ENCODE measurements at places on chromosomes 7 and 10. TPM values are rescaled to one million over a fixed set of nuclear protein-coding genes. Genes with fewer than 3 reads are reported as not detected.
A peak's percentile ranks its signal among the peaks of the same experiment; 100 is the strongest.

DNA sequence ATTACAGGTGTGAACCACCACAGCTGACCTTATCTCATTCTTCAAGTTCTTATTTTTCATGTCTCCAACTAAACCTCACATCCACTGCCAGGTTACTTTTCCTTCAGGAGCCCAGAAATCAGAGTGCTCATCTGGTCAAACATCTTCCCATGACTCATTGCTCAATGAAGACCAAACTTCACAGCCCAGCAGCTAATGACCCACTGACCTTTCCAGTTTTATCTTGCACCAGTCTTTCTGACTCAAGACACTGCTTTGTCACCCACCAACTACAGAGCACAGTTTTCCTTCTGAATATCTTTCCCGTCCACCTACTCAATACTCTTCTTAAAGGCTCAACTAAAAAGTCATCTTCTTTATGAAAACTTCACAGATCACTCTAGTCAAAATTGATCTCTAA lies 245.1 kb downstream of the CHCHD3 start:
- DNase-seq = no peak

CC2D2B gene
- 3.9 TPM for total RNA-seq

DNA sequence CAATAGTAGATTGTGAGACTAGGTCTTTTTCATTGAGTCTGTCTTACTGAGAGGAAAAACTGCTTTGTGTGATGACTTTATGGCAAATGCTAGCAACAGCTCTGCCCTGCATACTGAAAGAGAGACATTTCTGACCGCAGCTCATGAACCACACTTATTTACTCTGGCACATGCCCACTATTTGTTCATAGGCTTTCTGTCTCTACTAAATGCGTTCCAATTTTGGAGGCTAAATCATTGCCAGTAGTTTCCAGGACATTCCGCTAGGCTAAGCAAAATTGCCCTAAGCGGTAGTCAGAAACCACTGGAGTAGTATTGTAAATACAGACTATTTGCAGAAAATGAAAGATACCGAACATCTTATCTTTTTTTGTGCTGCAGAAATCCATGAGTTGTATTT lies 55.6 kb upstream of the DLX6 start:
- DNase-seq = peak; percentile 64

DNA sequence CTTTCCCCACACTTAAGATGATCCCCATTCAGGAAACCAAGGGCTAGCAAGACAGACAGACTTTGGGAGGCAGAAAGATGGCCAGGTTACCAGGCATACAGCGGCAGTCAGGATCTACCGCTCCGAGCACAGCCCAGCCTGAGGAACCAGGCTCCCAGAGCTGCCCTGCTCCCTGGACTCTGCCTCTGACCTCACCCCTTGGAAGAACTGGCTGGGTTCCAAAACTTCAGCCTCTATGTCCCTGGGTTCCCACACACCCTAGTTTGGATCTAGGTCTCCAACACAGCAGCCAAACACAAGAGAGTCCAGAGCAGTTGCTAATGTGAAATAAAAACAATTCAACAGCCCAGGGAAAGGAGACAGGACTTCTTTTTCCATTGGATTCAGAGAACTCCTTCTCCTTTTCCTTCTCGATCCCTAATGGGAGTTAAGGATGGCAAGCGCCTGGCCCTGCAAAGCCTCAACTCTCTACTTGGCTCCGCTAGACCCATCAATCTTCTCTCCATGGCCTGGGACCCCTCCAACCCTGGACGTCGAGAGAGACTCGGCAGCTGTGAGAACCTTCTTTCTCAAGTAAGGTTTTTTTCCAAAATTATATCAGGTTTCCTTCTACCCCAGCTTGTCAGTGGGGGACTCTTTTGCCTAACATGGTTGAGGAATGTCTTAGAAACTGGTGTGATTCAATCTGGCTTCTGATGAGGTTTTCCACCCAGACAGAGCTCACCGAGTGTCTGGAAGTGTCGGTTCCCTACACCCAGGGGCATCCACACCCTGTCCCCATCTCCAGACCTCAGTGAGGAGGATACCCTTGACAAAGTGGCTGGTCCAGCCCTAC lies 219.6 kb downstream of the KCNMA1 start:
- DNase-seq = peak; percentile 90

CADPS2 gene
- 31.8 TPM for total RNA-seq

- no peak for DNase-seq
These were observed 117.4 kb downstream of the CABCOCO1 start for GRCh38 chr10:61779950-61780659.

DNA sequence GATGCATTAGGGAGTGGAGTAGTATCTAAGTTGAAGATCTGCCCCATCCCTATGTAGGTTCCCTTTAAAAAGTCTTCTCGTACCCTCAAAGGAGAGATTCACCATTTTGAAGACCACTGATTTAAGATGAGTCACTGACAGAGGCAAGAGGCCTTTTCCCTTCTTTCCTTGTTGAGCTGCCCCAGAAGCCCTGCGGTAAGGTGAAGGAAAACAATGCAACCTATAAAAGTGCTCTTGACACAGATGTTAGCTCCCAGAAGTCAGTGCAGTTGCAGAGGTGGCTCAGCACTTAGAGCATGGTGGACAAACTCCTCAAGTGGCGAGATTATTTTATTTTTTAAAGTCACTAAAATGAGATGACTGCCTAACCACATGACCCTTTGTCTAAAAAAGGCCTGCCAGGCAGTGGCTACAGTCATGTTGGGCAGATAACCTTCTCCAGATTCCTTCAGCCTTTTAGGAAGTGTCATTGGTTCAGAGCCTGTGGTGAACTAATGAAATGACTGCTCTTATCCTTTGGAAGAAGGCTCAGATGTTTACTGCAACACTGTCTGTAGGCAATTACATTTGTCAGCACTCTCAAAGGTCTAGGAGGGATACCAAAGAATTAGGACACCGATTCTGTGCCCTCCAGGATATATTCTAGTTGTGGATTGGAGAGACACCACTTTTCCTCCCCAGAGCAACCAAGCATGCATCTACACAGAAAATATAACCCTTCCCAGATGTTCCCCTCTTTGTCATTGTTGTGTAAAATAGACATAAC lies 88.7 kb downstream of the ARID5B start:
- DNase-seq = no peak

GRCh38 chr7:130409712-130410072 lies 29.4 kb downstream of the CPA1 start:
- no peak for DNase-seq

GRCh38 chr10:17009212-17009700 lies 120.4 kb downstream of the CUBN start:
- no peak for DNase-seq

TRIM50 gene
- total RNA-seq = not detected

EIF3A gene
- total RNA-seq = 59.4 TPM

GRCh38 chr7:151139071-151139790 lies 28.3 kb downstream of the GBX1 start:
- DNase-seq = no peak

ST8SIA6 gene
- not detected for total RNA-seq

C1QL3 gene
- total RNA-seq = not detected

ANLN gene
- 1.8 TPM for total RNA-seq

GRCh38 chr10:99921948-99922347 lies 87.8 kb downstream of the DNMBP start:
- no peak for DNase-seq

SRGN gene
- 155 TPM for total RNA-seq

- no peak for DNase-seq
These were observed 53.5 kb upstream of the SEMA3E start for GRCh38 chr7:83702446-83702845.

OR2A12 gene
- not detected for total RNA-seq

DNA sequence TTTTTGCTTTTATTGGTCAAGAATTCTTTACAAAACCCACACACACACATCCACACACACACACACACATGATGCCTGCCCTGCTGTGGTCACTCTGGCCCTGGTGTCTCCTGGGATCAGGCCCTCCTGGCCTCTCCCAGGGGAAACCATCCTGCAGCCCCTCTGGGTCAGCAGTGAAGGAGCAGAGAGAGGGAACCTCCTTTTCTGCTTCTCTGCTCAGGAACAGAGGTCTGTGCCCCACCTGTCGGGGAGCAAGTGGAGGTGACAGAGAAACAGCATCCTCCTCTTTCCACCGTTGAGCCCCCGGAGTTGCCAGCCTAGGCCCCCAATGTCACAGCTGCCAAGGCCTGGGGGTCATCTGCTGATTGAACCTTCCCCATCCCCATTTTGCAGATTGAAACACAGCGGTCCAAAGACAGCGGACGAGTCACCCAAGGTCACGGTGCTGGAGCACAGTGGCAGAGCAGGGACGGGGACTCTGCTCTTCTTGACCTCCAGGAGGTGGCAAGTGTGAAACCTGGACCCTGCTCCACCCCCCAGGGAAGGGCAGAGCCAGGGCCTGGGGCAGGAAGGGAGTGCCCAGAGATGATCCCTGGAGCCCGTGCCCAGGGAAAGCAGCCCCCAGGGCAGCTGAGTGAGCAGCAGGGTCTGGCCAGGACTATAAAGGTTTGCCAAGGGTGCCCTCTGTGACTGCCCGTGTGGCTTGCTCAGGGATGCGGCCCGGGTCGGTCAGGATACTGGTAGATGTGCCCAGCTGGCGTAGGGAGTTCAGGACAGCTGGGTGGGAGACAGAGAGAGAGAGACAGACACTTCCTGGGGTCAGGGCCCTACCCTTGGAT lies 15.0 kb upstream of the TBL2 start:
- DNase-seq = no peak

DNA sequence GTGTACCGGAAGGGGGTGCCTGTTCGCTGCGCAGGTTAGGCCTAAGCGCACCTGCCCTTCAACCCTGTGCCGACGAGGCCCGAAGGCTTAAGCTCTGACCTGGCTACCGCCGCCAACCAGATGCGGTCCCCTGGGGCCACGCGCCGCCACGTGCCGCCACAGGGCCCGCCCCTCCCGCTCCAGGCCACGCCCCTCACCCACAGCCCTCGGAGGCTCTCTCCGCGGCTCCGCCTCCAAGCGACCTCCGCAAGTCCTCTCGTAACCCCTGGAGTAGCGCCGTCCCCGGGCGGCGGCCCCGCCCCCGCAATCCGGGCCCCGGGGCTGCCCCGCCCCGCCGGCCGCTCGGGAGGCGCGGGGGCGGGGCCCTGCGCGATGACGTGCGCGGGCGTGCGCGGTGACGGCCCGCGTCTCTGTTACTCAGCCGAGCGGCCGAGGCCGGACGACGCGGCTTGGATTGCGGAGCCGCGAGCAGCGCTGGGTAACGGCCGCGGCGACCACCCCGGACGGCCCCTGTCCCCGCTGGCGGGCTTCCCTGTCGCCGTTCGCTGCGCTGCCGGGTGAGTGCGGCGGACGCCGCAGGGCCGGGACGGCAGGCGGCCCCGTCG lies at the start of gene MAPK8:
TSS of gene MAPK8 (plus strand) at position 413 of the 605 bp plus-strand sequence. CDS start 94,984 bp downstream, outside the sequence.
- peak; percentile 95 for DNase-seq

ADRB1 gene
- total RNA-seq = not detected

BLNK gene
- not detected for total RNA-seq

GRCh38 chr7:83588602-83589240 lies 60.2 kb downstream of the SEMA3E start:
- DNase-seq = no peak

DNA sequence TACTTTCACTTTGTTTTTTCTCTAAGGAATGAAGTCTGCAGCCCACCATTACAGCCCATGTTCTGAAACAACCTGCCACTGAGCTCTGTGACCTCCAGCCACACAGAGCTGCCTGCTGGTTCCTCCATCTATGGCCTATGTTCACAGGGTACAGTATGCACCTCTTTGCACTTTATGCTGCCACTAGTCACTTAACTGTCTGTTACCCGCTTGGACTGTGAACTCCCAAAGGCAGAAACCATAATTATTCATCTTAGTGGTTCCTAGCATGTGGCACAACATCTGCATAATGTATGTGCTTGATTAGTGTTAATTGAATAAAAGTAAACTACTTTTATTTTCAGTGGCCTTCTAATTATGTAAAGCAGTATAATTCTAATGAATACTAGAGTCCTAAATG lies 95.5 kb upstream of the BET1 start:
- no peak for DNase-seq

GRCh38 chr10:121900443-121901174 lies 27.2 kb downstream of the ATE1 start:
- DNase-seq = no peak

DNA sequence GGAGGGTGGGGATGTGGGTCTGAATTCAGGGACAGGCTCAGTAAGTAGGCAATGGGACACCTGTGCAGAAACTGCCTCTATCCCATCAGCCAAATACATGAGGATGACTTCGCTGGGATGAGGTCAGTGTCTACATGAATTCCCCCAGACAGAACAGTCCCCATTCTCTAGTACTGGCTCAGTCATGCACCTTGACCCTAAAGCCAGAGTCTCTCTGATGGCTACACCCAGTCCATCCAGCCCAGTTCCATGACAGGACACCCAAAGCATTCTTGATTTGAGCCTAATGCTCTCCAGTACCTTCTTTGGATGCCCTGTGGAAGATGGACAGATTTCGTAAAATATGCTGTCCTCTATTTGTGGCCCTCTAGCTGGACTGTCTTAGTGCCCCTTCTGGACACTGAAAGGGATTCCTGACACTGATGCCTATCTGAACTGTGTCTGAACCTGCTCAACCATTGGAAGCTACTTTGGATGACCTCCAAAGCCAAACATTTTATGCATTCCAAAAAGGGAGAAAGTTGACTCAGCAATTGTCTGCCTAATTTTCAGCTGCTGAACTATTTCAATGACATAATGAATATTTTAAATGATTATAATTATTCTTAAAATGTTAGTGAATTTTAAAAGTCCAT lies 14.6 kb downstream of the SFRP4 start:
- no peak for DNase-seq

DNA sequence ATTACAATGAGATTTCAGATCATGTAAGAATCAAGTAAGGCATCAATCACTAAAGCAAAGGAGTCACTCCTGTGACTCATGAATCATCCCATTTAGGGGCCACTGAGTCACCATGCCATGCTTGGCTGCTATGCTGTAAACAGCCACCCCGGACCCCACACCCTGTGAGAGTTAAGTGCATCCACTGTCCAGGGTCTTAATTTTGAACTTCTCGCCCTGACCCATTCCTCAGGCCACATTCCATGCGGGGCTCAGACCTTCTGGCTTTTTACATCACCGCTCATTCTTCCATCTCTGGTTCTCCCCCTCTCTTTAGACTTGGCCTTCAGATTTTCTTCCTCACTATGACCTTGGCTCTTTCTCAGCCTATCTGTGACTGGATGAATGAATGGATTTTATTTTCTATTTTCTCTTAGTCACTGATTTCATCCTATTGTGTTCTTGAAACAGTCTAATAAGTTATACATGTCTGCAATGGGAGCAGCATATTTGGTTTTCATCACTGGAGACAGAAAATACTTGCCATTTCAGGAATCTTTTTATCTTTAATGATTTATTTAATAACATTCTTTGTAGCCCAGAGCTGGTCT lies 239.6 kb downstream of the SKIDA1 start:
- DNase-seq = no peak

- DNase-seq = no peak
These were observed 1382.6 kb downstream of the GATA3 start for GRCh38 chr10:9437131-9437530.

DNA sequence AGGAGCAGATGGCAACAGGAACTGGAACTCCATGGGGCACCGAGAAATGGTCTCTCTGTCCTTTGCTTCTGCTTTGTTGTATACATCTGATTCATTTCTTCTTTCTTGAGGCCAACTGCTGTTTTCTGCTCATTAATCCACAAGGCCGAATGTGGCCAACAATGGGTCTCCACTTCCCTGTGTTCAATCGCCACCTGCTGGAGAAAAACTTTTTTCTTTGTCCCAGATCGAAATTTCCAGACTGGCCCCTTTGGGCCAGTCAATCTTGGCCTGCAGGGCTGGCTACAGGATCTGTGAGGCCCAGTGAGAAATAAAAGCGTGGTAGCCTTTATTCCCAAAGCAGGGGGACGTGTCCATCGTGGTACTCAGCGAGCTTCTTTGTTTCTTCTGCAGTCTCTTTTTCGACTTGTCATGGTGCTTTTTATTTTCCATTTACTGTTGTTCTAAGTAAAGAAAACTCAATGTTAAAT lies 58.8 kb downstream of the PARP12 start:
- no peak for DNase-seq

- no peak for DNase-seq
These were observed 85.1 kb downstream of the CARD11 start for GRCh38 chr7:2958416-2959102.
